ENCODE measurements at places on chromosomes 7 and 10.

- DNase-seq, result no peak
Measured at GRCh38 chr10:109866168-109866994, 56.9 kb downstream of the XPNPEP1 start.

GRCh38 chr7:126843883-126844282 is 408.9 kb downstream of the GRM8 start:
- DNase-seq, result no peak

DNA sequence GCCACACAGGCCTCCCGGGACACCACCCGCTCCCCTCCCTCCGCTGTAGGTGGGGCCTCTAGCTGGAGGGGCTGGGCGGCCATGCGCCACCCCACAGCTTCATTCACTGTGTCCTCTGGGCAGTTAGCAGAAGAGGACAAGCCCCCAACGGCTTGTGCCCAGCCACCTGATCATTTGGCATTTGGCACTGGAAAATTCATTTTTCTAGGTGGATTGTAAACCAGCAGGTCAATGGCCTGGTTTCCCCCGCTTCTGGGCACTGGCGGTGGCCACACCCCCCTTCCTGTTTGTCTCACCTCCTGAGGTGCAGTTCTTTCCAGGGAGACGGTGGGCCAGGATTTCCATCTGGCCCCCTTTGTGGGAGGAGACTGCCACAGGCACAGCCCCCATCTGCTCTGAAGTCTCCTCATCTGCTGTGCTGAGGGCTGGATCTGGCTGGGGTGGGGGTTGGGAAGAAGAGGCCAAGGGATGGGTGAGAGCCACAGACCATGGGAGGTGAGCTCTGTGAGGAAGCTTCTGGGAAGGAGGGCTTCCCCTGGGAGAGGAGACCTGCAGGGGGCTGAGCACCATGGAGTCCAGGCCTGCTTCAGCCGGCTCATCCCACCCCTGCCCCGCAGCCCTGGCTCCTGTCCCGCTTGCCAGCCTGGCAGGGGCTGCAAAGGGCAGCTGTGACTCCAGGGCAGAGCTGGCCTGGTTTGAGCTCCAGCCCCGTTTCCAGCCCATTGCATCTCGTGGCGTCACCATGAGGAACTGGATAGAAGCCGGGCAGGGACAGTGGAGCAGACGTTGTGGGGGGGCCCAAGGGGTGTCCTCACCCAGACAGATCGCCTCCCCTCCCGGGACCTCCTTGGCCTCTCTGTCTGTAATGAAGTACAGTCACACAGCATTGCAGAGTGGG is 40.1 kb upstream of the SLC29A3 start:
- DNase-seq, result no peak

- no peak for DNase-seq
Measured at GRCh38 chr10:20990604-20991003, 93.5 kb upstream of the NEBL start.

- DNase-seq, result no peak
Measured at GRCh38 chr7:30791114-30791513, 19.9 kb downstream of the MINDY4 start.

DNA sequence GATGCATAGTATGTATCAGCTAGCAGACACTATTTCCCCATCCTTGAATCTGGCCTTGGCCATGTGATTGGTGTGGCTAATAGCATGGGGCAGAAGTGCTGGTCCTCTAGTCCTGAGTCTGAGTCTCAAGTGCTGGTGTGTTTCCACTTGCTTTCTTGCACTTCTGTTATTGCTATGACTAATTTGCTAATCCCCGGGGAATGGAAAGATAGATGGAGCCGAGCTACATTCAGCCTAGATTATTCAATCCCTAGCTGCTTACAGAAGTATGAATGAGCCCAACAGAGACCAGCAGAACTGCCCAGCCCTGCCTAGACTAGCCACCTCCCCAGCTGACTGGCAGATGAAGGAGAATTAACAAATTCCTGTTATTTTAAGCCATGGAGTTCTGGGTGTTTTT is 53.2 kb upstream of the SYPL1 start:
- no peak for DNase-seq

GRCh38 chr7:107966711-107967110 is 36.2 kb downstream of the LAMB1 start:
- no peak for DNase-seq

DNA sequence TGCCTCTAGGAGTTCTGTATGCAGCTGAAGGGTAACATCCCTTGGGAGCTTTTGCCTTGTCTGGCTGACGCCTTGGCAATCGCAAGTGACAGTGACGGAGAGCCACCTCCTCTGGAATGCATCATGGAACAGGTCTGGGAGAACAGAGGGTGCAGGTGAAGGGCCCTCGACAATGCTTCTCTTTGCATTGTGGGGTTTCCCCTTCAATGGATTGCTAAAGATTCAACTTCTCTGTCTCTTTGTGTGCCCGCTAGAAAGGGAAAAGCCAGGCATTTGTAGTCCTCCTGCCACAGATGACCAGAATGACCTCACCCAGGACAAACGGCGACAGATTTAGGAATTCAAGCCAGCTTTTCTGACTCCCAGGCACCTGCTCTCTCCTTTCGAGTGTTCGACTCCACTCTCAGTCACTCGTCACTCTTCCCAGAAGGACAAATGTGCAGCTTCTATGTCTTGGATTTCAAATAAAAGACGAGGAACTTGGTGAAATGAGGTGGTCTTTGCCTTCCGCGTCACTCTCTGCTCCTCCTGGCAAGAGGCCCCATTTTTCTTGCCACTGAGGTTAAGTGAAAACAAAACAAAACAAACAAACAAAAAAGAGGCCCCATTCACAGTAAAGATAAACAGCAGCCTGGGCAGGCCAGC is 26.1 kb downstream of the IL2RA start:
- DNase-seq, result no peak

- no peak for DNase-seq
Measured at GRCh38 chr10:68086011-68086410, 10.9 kb upstream of the HERC4 start.

- no peak for DNase-seq
Measured at GRCh38 chr10:11546581-11546980, 64.9 kb downstream of the USP6NL start.

DNA sequence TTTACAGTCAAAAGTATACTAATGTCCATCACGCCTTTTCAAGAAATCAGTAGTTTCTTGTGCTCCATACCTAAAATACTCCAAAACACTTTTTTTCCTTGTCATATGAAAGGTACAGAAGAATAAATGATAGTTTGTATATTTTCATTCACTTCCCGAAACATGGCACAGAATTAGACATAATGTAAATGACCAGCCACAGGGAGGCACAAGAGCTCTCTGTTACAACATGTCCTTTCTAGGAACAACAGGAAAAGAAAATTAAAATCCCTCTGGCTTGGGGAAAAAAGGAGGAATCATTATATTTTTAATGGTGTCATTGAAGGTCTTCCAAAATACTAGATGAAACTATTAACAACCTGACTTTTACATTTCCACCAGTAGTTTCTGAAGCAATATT is 331.2 kb downstream of the ACTR3B start:
- DNase-seq, result no peak

- no peak for DNase-seq
Measured at GRCh38 chr7:81839708-81840369, 70.0 kb upstream of the HGF start.

DNA sequence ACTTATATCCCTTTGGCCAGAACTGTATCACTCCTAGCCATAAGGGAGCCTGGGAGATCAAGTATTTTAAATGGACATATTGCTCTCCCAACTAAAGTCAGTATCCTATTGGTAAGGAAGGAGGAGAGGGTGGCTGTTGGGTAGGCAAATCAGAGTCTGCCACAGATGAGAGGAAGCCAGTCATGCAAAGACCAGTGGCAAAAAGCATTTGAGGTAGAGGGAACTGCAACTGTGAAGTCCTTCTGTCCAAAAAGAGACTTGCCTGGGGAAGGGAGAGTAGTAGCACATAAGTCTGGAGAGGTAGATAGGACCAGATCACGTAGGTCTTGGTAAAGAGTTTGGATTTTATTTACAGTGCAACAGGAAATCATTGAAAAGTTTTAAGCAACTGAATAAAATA is 8.8 kb upstream of the CCNJ start:
- DNase-seq, result no peak

Data from CD4-positive, alpha-beta T cell treated with Interleukin-21 for 1 hour (primary cell).